ENCODE measurements at places on chromosomes 12 and 14.

GRCh38 chr12:108640802-108641445 lies 7.2 kb upstream of the SELPLG start:
- no peak for DNase-seq

DNA sequence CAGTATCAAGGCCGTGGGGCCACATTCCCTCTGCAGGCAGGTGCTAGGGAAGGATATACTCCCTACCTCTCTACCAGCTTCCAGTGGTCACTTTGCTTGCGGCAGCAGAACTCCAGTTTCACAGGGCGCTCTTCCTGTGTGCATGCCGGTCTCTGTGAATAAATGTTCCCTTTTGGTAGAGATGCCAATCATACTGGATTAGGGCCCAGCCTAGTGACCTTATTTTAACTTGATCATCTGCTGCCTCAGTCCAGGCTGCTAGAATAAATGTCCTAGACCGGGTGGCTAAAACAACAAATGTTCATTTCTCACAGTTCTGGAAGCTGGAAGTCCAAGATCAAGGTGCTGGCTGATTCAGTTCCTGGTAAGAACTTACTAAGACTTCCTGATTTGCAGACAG lies 198.8 kb upstream of the TMEM132C start:
- no peak for DNase-seq

DNA sequence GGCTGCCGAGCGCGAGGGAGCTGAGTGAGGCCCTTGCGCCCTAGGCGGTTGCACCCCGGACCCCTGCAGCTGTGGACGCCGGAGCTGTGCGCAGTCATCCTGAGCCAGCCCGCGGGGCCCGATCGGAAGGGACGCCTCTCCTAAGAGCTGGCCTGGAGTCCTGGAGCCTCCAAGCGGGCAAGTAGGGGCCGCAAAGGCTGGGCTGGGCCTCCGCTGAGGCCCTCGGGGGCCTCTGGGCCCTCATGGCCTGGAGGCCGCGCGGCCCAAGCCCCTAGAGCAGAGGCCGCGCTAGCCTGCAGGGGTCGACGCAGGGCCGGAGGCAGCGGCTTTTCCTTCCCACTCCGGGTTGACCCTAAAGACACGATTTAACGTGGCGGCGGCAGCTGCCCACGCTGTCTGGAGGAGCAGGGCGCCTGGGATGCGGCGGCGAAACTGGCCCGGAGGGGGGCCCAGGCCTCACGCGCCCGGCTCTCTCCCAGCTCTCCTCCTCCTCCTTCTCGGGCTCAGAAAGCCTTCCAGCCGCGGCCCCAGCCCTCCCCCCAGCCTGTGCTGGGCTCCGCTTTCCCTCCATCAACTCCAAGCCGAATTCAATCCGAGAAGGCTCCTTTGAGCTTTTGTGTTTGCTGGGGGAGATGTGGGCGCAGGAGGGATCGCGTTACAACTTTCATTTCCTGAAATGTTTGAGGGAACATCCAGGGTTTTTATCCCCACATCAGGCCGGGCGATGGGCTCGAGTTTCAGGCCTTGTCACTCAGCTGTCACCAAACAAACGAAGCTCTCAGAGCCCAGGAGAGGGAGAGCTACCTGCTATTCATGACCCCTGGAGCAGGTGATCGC lies 11.6 kb downstream of the SIX1 start:
- DNase-seq: no peak

- peak; percentile 97 for DNase-seq
Observed at GRCh38 chr14:31263485-31264133, 56.0 kb upstream of the HECTD1 start.

DNA sequence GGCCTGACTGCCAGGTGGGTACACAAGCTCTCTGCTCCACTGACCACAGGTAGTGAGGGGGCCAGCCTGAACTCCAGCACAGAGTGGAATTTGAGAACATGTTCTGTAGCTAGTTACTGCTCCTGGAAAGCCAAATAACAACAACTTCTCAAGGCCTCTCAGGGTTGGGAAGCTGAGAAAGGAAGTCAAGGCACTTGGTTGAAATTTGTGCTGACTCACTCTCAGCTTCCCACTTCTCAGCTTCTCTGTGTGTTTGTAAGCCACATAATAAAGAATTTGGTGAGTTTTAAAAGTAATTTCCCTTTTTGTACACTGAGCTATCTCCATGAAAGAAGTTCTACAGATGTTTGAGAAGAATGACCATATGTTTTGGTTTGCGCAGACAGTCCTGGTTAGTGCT lies 234.9 kb downstream of the KTN1 start:
- no peak for DNase-seq

DNA sequence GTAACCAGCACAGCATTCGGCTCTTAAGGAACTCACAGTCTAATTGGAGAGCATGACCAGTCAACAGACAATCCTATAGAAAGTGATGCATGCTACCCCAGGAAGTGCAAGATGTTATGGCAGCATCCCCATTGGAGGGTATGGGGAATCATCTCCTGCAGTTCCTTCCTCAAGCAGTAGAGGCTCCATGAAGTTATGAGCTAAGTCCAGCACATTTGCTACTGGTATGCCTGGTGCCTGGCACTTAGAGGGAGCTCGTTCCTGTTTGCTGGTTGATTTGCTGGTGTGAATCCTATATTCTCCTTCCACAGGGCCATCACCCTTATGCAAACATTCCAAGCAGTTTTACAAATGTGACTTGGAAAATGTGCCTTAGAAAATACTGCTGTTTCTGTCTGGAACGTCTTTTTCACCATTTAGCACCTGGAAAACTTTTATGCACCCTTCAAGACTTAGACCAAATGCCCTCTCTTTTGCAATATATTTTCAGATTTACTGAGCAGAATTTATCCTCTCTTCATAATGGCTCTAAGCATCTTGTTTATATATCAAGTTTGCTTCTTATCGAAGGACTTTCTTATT lies 136.1 kb upstream of the WSCD2 start:
- peak; percentile 4 for DNase-seq

- peak; percentile 27 for DNase-seq
Observed at GRCh38 chr14:50937325-50937724, 7.0 kb downstream of the PYGL start.

DNA sequence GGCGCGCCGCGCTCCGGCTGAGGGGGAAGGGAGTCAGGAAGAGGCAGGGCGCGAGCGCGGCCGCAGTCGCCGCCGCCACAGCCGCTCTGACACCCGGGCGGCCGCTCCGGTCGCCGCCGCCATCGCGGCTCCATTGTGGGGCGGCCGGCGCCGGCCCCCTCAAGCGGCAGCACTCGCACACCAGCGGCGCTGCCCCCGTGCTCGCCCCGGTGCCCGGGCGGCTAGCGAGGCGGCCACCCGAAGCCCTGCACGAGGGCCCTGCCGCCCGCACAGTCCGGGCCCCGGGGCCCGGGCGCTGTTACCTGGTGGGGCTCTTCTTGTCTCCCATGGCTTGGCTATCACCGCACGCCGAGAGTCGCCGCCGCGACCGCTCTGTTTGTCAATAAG lies 202 bp downstream of the YAF2 start:
- no peak for DNase-seq

- no peak for DNase-seq
Observed at GRCh38 chr12:80116735-80117134, 17.4 kb downstream of the OTOGL start.

DNA sequence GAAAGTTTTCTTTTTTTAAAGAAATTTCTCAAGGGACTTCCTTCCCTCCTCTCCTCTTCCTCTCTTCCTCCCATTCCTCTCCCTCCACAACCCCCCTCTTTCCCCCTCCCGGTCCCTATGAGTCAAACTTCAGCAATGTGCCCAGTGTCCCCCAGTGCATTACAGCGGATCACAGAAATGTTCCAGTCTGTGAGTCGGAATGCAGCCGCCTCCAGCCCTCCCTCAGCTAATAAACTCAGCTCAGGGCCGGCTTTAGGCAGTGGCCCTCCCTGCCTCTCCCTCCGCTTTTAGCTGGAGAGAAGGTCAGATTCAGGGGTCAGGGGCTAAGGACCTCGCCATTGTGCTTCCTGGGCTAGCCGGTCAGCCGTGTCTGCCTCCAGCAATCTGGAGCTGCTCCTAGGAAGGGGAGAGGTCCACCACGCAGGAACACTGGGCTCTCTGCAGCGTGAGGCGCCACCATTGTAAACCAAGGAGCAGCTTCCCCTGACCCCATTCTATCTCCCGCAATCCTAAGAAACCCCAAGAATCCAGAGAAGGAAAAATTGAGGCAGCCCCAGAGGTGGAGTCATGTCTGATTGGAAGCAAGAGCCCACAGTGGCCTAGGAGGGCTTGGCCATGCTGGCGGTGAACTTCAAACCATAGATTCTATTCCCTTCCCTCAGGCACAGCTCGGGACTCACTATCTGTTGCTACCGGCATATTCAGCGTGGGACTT lies 1.1 kb upstream of the HDAC7 start:
- peak; percentile 96 for DNase-seq

DNA sequence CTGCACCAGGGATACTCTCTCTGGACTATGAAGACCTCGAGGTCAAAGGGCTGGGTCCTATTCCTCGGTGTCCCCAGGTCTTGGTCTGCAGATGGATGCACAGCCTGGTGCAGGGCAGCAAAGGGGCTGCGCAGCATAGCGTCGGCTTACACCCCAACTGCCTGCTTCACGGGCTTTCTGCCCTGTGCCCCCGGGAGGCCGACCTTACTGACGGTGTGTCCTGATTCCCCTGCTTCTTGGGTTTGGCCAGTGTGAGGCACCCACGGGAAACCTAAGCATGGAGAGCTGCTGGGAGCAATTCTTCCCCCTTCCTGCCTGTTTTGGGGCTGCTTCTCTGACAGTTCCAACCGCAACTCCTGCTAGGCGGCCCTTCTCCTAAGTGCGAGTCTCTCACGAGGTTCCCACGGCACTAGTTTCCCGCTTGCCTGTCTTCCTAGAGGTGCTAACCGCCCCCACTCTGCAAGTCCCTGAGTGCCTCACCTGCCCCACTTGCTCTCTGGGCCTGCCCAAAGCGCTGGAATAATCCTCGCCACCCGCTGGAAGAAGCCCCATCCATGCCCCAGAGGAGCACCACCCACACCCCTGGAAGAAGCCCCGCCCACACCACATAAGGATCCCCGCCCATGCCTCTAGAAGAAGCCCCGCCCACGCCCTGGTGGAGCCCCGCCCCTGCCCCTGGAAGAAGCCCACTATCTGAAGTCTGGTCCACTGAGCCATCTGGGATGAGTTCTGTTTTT lies 54.0 kb downstream of the PRIMA1 start:
- DNase-seq: no peak

- DNase-seq: no peak
Observed at GRCh38 chr14:66651536-66652220, 143.7 kb downstream of the GPHN start.

DNA sequence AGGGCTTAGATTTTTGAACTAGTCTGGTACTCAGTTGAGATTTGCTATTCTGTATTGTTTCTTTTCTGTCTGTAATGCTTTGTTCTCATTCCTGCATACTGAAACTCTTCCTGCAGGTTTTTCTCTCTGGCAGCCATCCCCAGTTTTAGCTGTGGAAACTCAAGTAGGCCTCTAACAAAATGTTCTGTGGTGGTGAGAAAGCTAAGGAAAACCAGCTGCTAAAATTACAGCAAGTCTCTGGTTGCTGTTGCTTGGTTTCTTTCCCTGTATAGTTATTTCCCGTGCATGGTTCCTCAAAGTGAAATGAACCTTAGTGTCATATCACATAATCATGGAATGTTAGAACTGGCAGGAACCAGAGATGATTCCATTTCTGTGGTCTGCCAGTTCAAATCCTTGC lies 442.5 kb downstream of the NRXN3 start:
- DNase-seq: no peak

GRCh38 chr14:89625731-89626232 lies 208.7 kb upstream of the FOXN3 start:
- DNase-seq: no peak

DNA sequence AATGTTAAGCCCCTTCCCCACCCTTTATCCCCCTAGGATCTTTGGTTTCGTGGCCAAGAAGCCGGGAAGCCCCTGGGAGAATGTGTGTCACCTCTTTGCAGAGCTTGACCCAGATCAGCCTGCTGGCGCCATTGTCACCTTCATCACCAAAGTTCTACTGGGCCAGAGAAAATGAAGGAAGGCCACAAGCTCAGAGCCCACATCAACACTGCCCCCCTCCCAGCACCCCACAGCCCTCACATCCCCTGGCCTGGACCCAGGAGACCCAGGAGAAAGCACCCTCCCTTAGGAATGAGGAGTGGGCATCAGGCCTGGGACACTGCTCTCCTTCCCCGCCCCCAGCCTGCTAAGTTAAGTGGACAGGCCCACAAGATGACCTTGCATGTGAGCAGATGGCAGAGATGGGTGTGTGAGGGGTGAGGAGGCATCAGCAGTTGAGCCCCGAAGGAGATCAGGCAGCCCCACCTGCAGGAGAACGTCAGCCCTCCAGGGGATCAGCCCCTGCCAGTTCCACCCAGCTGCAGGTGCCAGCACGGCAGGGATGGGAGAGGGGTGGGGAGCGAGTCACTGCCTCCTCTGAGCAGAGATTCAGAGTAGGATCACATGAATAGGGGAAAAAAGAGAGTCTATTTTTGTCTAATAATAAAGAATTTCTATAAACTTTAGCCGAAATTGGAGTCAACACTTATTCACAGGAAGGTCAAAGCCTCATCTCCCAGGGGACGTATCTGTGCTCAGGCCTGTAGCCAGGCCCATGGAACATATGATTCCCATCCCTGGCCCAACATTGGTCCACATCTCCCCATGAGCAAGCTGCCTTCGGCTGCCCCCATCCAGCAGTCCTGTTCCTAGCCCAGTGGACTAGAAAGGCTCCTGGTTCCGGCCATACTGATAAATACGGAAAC lies 14.1 kb downstream of the TNS2 start:
- no peak for DNase-seq

- DNase-seq: no peak
Observed at GRCh38 chr14:52348776-52349175, 34.7 kb downstream of the PTGER2 start.

DNA sequence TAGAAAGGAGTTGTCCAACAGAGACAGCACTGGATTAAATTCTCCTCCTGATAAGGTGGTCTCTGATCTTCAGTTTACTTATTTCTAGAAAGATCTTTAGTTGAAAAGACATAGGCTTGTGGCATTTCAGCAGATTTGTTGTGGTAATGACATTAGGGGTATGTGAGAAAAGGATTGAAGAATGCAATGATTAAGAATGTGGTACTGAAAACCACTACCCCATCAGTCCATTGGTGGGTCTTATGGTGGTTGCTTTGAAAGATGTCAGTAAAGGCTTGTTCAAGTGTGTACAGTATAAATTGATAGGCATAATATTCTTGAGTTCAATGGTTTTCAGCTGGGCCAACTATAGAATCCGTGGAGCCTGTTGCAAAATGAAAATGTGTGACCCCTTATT lies 10.8 kb downstream of the PPFIBP1 start:
- DNase-seq: no peak

GRCh38 chr12:57475271-57476161 lies 4.2 kb downstream of the ARHGAP9 start:
- DNase-seq: no peak

- DNase-seq: no peak
Observed at GRCh38 chr14:75905147-75905904, 76.5 kb downstream of the TGFB3 start.

DNA sequence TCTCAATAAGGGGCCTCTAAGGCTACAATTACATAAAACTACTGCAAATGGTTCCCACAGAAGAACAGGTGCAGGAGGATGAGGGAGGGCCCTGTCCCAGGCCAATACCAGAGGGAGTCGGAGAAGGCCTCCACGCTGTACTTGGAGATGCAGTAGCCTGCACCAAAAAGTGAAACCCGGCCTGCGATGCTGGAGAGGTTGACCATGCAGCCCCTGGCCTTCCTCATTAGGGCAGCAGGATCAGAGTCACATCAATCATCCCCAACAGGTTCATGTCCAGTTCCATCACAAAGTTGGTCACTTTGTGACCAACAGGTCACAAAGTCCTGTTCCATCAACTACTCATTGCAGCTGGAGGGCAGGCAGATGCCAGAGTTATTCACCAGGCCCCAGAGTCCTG lies 23.0 kb downstream of the ZBTB39 start:
- DNase-seq: no peak

Measured in HS-27A (cell line).